ENCODE measurements at places on chromosomes 12 and 14.

DNA sequence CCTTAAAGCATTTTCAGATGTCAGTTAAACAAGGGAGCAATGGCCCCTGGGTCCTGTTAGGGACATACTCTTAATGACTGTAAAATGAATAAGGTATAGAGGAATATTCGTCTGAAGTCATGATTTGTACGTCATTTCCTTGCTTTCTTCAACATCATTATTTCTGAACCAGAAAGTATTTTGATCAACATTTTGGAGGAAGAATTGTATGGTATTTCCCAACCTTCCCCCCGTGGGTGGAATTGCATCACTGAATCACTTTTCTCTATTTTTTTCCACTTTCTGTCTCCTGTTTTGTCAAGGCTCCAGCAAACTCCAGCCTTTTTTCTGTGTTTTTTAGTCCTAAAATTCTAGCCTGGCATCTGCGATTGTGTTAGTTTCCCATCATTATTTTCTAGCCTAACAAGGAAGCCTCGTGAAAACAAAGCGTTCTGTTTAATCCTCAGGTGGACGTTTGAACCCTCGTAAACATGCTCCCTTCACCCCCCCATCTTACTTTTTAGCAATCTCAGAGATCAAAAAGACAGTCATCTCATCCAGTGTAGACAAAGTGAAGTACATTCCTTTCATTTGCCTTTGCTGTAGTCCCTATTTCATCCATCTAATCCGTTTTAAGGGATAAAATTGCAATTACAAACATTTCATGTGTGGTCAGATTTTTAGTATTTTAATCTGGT, 62.3 kb downstream of the ETV6 start:
- peak; percentile 18 for DNase-seq

GRCh38 chr12:130601327-130601726, 114.8 kb downstream of the RIMBP2 start:
- no peak for DNase-seq

- no peak for DNase-seq
Measured at GRCh38 chr12:65924716-65925115, 100.4 kb downstream of the HMGA2 start.

- no peak for DNase-seq
Measured at GRCh38 chr12:102976609-102977280, 19.3 kb downstream of the ASCL1 start.

DNA sequence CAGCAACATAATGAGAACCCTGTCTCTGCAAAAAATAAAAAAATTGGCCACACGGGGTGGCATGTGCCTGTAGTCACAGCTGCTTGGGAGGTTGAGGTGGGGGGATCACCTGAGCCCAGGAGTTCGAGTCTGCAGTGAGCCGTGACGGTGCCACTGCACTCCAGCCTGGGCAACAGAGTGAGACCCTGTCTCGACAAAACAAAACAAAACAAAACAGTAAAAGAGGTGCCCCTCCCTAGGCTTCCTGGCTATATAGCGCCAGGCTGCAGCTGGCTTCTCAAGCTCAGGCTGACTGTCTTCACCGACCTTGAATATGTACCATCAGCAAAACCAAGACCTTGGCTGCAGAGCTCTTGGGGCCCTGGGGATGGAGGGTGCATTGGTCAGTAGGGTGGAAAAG, 29.4 kb downstream of the TSPAN9 start:
- DNase-seq = no peak

Measured in trophoblast cell (in vitro differentiated cells and primary cell).